Activated naive CD4-positive, alpha-beta T cell (primary cell): ENCODE measurements at places on chromosomes 7 and 10.

GRCh38 chr10:47058961-47059391, 147.7 kb downstream of the PTPN20 start:
- no peak for DNase-seq

DNA sequence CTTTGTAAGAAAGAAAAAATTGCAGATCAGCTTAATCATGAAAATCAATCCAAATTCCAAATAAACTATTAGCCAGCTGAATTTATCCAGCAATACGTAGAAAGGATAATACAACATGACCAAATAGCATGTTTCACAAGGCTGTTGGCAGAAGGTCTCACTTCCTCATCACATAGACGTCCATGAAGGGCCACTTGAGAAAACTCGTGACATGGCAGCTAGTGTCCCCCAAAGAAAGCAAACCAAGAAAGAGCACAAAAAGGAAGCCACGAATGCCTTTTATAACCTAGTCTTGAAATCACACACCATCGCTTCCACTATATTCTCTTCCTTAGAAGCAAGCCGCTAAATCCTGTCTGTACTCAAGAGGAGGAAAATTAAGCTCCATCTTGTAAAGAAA, 105.6 kb upstream of the NRBF2 start:
- DNase-seq = no peak

GRCh38 chr10:78300526-78300925, 266.9 kb downstream of the RPS24 start:
- no peak for DNase-seq

DNA sequence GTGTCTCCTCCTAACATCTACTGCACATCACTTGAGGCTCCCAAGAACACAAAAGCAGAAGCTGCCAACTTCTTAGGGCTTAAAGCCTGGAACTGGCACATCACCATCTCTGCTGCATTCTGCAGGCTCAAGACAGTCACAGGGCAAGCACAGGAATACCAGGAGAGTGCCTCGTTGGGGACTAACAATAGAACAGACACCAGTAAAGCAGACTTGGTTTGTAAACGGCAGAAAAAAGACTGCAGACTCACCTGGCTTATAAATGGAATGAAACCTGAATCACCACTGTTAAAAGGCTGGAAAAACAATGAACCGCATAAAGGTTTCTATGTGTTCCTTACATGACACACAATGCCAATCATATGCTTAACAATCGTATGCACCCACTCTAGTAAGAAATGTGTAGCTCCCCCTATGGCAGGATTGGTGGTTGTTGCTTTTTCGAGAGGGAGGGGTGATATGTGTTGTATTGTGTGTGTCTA, 12.8 kb downstream of the RHEB start:
- no peak for DNase-seq

- DNase-seq = no peak
Measured at GRCh38 chr10:122132331-122132755, 138.8 kb upstream of the BTBD16 start.

DNA sequence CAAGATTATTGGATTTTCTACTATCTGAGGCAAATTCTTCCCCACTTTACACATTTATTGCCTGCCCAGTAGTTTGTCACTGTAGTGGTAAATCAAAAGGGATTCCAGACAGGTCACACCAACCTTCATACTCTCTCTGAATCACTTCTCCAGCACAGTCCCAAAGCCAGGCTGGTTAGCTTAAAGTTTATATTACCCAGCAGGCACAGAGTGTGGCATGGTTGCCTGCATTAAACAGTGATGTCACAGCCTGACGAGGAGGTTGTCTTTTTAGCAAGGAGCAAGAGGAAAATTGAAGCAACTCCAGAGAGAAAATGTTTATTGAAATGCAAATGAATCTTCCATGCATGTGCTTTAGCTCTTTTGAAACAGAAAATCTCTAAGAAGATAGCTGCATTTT, 375.5 kb upstream of the CELF2 start:
- no peak for DNase-seq

DNA sequence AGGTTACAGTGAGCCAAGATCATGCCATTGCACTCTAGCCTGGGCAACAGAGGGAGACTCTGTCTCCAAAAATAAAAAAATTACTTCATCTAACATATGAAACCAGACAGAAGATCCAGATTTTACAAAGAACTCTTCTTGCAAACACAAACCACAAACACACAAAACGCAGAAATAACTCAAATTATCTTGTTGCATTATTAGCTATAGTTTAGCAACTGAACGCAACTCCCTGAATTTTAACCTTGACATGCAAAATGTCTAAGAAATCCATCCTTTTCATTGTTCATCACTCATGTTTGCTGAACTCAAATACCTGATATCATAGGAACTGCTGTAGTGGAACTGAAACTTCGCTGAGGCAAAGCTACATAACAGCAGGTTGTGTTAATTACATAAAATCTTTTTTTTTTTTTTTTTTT, 64.1 kb downstream of the MICU1 start:
- DNase-seq = no peak

GRCh38 chr10:93482145-93482834, at the start of gene MYOF:
Gene MYOF, minus strand, starts transcription at chr10:93482334. Its CDS starts 140 bp downstream, at chr10:93482194.
- no peak for DNase-seq

DNA sequence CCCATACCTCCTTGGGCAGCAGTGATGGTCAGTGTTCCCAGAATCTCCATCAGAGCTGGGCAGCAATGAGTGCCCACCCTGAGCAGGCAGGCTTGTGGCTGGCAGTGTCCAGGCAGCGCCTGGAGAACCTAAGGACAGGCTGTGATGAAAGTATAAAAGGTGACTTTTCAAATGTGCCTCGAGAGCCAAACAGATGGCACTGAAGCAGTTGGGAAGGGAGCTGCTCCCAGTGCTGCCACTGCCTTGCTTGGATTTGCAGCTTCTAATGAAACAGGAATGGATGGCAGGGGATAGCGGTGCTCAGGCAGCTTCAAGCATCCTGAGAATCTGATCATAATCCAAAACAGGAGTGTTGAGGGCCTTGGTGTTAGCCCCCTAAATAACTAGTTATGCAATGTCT, 179.8 kb upstream of the AOAH start:
- DNase-seq = no peak

GRCh38 chr10:308572-309085, 173.4 kb downstream of the ZMYND11 start:
- no peak for DNase-seq

DNA sequence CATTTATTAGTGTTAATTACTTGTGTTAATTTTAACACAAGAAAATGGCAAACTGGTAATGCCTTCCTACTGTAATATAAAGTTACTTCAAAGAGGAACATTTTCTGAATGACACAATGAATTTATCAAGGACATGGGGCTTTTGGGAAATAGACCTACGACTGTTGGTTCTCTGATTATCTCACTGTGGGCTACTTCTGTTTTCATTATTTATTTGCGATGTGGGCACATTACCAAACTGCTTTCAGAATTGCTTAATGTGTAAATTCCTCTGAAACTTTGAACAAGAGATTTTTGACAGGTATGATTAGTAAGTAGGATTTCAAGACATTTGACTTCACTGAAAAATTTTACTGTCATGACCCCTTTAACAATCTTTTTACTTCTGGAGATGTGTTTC, 535.6 kb downstream of the CNTNAP2 start:
- DNase-seq = no peak

GRCh38 chr10:80670774-80671173, 133.1 kb downstream of the SH2D4B start:
- no peak for DNase-seq
